Bronchial epithelial cell (primary cell): ENCODE measurements at places on chromosomes 12 and 14. TPM values are rescaled to one million over a fixed set of nuclear protein-coding genes. Genes with fewer than 3 reads are reported as not detected.
A peak's percentile ranks its signal among the peaks of the same experiment; 100 is the strongest.

The KRR1 gene
- total RNA-seq: 23.2 and 30.8 TPM in 2 replicates

The TPPP2 gene
- total RNA-seq: not detected in 2 replicates

- peak; percentile 59 for DNase-seq
Observed at GRCh38 chr12:69064734-69065443, 131.9 kb upstream of the CPM start.

DNA sequence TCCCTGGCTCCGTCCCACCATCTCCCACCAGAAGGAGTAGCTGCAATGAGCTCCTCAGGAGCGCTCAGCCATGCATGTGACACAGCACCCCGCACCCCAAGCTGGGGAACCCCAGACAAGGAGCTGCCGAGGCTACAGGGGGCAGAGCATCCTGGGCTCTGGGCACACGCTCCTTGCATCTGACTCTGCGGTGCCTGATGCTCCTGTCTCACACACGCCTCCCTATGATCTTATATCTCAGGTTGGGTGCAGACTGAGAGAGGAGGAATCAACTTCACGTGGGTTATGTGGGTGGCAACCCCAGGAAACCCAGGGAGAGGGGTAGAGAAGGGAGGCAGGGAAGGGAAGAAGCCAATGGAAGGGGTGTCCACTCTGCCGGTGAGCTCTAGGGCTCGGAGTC is 60.0 kb downstream of the CCNK start:
- no peak for DNase-seq

- DNase-seq: no peak
Observed at GRCh38 chr12:29725587-29726320, 58.0 kb downstream of the TMTC1 start.

- DNase-seq: no peak
Observed at GRCh38 chr12:49803693-49804450, 24.3 kb downstream of the NCKAP5L start.

- no peak for DNase-seq
Observed at GRCh38 chr14:76867516-76868453, 41.6 kb downstream of the LRRC74A start.

GRCh38 chr12:130127532-130127911 is 34.7 kb upstream of the FZD10 start:
- DNase-seq: no peak

DNA sequence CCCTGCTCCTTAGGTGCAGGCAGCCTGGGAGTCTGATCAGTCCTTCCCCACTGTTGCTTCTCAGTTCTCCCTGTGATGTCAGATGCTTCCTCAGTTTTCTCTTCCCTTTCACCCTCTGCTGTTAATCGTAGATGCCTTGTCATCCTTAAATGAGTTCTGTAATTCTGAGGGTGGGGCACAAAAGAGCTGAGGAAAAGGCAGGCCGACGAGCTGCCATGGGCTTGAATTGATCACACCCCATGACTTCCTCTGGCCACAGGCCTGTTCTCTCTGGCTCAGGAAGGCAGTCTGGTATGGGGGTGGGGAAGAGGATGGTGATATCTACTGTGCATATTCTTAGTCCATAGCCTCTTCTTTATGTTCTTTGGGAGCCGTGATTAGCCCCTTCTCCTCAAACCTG is 5.2 kb upstream of the AP1G2 start:
- no peak for DNase-seq

DNA sequence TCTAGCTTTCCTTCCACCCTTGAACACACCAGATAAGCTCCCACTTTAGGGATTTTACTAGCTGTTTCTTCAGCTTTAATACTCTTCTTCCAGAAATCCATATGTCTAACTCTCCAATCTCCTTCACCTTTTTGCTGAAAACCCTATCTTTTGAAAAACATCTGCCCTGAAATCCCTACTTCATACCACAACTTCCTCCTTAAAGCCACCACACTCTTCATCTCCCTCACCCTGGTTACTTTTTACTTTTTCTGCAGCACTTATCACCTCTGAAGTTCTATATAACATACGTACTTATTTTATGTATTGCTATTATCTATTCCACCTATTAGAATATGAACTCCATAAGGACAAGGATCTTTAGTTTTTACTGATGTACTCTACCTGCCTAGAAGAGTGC is 28.6 kb upstream of the PTPRQ start:
- DNase-seq: no peak

The KCNH3 gene
- under 0.01 TPM in 2 replicates for total RNA-seq

- DNase-seq: no peak
Observed at GRCh38 chr12:130526813-130527212, 189.1 kb downstream of the PIWIL1 start.

DNA sequence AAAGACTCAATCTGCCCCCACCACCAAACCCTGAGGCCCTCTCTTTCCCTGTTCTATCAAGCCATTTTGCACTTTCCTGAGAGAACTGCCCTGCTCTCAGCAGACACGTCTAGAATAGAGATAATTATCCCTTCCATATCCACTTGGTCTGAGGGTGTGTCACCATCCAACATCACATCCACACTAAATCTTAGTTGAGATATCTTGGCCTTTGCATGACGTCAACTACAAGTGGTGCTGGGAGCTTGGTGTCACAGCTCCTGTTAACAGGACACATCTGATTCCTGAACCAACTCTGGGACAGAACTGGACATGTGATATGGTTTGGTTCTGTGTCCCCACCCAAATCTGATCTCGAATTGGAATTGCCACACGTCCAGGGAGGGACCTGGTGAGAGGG is 1109.2 kb downstream of the TMEM121 start:
- no peak for DNase-seq

DNA sequence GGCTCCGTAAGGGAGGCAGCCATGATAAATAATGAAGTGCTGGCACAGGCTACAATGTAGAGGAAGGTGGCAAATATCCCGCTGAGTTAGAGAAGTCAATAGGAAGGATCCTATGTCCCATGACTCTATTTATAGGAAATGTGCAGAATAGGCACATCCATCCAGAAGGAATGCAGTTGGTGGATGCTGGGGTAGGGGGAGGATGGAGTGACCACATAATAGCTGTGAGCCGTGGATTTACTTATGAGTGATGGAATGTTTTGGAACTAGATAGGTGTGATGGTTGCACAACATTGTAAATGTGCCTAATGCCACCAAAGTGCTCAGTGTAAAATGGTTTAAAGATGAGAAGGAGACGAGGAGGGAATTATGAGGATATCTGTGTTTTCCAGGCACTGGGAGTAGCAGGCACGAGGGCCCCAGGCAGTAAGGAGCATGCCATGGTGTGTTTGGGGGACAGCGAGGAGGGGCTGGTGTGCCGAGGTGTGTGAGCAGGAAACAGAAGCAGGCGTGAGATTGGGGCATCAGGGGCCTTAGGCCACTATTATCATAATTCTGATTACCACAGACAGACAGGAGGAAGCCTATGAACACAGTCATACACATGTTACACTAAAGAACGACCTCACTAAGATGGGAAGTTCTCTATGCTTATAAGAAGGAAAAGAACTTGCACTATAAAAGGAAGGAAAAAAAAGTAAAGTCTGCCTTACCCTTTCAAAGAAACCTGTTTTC is 837.3 kb upstream of the TMEM132C start:
- no peak for DNase-seq

GRCh38 chr12:10557329-10557728 is 51.6 kb downstream of the EIF2S3B start:
- DNase-seq: no peak

- peak; percentile 62 for DNase-seq
Observed at GRCh38 chr14:69242311-69243224, 17.4 kb upstream of the GALNT16 start.

DNA sequence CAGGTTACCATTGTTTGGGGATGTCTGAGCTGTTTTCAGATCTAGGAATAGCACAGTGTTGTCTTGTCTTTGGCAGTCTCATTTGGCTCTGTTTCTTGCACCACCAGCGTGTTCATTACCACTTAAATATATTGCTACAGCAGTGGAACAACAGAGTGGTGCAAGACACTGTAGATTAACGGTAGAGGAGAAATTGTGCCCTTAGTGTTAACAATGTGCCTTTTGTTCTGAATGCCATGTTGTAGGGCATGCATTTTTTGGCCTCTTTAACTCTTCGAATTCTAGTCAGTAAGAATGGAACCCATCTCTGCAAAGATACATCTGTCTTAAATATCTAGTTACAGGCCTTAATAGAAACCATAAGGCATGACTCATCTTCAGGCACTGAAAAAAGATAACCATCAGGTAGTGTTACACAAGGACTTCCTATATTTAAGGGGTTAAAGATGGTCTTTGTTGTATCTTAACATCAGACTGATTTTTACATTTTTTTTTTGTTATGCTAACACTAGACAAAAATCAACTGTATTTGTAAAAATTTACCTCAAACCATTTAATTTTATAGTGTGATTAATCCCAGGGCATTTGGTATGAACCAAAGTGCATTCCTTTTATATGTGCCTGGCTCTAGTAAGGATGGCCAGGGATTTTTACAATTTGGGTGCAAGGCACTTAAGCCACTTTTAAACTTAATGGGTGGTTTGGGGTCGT is 12.9 kb downstream of the DYRK2 start:
- peak; percentile 25 for DNase-seq

The RAPGEF3 gene
- total RNA-seq: 0.90 and 3.9 TPM in 2 replicates

GRCh38 chr12:92574051-92574783 is 128.6 kb upstream of the PLEKHG7 start:
- DNase-seq: peak; percentile 59

The IFNG-AS1 gene
- total RNA-seq: not detected in 2 replicates

The SLC25A21 gene
- total RNA-seq: 0.53 and 0.64 TPM in 2 replicates

DNA sequence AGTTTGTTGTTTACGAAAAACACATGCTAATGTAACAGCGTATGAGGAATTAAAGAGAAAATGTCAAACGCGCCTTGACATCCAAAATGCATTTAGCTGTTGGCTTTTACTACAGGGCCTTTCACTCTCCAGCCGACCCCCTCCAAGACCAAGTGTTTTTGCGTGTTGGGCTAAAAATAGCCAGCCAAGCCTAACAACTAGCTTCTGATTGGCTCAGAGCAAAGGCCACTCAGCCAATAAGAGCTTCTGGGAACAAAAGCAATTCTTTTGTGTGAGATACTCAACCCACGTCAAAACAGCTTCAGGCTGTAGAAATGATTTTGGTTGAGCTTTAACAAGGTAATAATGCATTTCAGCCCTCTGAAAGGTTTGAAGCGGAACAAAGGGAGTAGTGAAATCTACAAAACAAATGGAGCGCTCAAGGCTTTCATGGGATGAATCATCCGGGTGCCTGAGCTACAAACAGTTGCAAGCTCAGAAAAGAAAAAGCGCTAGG is 198.7 kb upstream of the DCN start:
- DNase-seq: peak; percentile 78

The C3AR1 gene
- total RNA-seq: not detected in 2 replicates

The FLRT2 gene
- total RNA-seq: 7.1 and 14.8 TPM in 2 replicates

GRCh38 chr12:50689437-50689836 is 74.5 kb upstream of the ATF1 start:
- no peak for DNase-seq

- DNase-seq: no peak
Observed at GRCh38 chr12:45568808-45569207, 160.7 kb upstream of the ARID2 start.

DNA sequence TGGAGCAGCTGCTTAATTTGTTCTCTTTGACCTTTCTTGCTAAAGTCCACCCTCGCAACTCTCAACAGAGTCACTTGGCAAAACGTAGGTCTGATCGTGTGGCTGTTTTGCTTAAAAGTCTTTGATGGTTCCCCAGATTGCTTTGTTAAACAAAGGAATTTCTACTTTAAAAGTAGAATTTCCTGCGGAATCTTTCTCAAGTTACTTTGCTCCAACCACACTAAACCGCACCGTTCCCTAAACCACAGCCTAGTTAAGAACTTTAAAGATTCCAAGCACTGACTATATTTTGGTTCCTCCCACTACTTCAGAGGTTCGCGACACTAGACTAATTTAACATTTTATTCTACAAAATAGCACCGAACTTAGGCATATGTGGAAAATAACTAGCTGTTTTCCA is 114.8 kb upstream of the FGD4 start:
- no peak for DNase-seq

- DNase-seq: no peak
Observed at GRCh38 chr12:116614194-116614915, 55.2 kb downstream of the MAP1LC3B2 start.

DNA sequence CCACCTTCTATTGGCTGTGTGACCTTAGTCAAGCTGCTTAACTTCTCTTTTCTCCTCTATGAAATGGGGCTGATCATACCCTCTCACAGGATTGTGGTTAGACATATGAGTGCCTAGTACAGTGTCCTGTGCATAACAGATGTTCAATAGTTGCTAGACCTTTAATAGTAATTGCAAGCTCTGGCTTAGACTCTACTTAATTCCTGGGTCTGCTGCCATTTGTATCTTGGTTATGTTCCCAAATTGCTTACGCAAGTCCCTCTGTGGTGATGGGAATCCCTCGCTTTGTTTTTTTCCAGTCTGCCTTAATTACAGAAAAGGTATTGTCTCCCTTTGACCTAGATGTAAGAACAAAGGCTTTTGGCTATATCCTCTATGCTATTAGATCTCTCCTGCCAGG is 15.1 kb downstream of the SUDS3 start:
- DNase-seq: no peak

DNA sequence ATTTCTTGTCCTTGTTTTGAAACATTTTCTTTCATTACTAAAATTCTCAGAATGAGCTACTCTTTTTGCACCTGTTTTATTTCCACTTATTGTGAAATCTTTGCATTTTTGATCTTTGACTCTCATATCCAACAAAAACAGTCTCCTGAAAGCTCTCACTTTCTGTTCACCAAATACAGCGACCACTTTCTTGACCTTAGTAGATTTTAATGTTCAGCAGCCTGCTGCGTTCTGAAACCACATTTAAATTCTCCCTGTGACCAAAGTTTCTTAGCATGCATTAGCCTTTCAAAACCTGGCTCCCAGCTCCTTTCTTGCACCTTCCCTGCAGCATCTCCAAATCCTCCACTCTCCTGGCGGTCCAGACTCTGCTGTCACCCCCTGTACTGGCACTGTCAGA is 404.4 kb upstream of the PDE3A start:
- DNase-seq: no peak

DNA sequence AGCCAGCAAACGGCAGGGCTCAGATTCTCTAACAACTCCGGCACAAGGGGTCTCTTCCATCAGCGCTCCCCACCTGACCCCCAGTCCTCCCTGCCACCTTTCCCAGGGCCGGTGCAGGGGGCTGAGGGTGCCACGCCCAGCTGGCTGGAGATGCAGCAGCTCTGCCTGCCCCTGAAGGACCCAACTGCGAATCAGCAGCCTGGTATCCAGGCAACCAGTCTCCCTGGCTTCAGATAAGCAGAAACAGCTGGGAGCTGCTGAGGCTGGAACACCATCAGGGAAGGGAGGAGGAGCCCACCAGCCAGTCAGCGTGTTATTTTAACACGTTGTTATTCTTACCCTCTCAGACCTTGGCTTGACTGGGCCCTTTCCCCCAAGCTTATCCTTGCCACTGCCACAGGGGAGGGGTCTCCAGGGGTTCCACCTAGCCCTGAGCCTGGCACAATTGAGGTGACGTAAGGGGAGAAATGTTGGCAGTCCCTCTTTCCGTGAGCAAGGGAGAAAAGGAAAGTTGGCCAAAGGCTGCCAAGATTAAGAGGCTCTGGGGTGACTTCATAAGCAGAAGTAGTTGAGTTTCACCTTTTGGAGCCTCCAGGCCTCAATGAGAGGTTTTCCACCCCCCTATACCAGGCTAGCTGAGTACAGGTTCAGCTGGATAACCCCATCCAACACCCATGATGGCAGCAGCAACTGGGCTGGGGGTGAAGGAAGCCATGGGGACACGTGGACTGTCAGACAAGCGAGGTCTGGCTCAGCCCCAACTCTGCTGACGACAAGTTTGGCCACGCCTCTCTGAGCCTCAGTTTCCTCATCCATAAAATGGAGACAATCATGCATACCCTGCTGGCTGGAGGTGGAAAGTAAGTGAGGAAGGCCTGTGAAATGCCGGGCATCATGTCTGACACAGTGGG is 91.1 kb downstream of the IRF2BPL start:
- DNase-seq: no peak

The MYF6 gene
- total RNA-seq: not detected in 2 replicates
